Kidney (tissue), 22 donors: ENCODE measurements at places on chromosomes 5 and 9.

GRCh38 chr5:41600731-41601130, 90.3 kb upstream of the PLCXD3 start:
- no peak for DNase-seq

- no peak for DNase-seq
Measured at GRCh38 chr5:178769617-178770260, 39.3 kb upstream of the ZNF354A start.

DNA sequence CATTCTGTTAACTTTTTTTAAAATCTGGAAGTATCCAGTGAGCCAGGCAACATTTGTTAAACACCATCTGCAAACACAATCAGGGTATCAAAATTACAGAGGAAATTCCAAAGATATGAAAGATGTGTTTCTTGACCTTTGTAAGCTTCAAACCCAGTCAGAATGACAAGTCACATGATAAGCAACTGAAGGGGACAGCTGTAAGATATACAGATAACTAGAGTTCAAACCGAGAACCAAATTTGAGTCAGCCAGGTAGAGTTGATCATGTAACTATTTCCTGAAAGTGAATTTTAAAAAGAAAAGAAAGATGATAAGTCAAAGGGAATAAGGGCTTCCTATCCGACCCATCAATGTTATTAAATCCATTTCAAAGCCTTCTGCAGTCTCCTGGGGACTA, 196.2 kb downstream of the DEPDC1B start:
- DNase-seq, result no peak

- DNase-seq, result no peak
Measured at GRCh38 chr9:116933251-116933650, 246.1 kb downstream of the TRIM32 start.

- peak; percentile 35 for DNase-seq
Measured at GRCh38 chr9:16521868-16522411, 348.5 kb downstream of the BNC2 start.

- DNase-seq, result peak; percentile 92
Measured at GRCh38 chr5:141778206-141778605, 96.2 kb upstream of the ARAP3 start.

DNA sequence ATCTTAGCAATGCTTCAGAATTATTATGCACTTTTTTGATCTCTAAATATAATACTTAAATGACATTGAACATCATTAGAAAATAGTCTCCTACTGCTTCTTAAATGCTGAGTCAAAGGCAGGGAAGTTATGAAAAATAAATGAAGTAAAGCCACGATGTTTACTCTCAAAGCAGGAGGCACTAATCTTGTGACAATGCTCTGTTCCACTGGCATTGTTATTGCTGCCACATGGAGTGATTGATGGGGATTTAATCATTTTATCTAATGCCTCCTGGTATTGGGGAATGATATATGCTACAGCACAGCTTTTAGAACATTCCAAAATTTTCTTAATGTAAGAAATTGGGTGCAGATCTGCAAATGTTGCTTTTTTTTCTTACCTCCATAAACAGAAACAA, 1655.4 kb upstream of the NUDT12 start:
- DNase-seq, result no peak

DNA sequence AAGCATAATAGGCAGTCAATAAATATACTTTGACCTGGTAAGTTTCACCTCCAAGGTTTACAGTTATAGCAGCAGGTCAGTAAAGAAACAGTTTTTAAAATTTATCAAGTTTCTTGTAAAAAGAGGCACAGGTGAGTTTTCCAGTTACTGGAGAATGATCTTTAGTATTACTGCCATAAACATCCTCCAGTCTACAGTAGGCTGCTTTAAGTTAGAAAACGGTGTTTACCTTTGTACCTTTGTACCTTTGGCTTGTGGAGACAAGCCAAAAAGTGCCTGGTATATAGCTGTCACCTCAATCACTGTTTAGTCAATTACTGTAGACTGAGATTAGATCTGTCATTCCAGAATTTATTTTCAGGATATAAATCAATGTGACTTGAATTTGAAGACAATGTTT, 42.7 kb upstream of the SRFBP1 start:
- no peak for DNase-seq
